ENCODE measurements at places on chromosomes 6 and 20.

GRCh38 chr20:23233341-23233740, 117.2 kb upstream of the NXT1 start:
- no peak for DNase-seq

DNA sequence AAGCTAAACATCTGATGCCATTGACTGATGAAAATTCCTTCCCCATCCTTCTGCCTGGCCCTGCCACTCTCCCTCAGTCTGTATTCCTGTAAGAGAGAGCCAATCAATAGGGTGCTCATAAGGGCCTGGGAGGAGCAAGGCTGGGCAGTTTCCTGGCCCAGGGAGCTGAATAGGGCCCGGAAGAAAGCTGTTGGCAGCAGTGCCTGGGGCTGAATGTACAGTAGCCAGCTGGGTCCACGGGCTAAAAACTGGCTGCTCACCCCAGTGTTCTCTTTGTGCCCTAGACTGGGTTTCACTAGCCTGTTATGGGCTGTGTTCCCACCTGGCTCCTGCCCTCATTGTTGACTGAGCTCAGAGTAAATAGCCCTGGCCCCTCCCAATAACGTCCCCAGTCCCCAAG, 1.7 kb upstream of the WFDC2 start:
- DNase-seq = no peak

GRCh38 chr6:157804448-157805327, 18.4 kb upstream of the SNX9 start:
- no peak for DNase-seq

DNA sequence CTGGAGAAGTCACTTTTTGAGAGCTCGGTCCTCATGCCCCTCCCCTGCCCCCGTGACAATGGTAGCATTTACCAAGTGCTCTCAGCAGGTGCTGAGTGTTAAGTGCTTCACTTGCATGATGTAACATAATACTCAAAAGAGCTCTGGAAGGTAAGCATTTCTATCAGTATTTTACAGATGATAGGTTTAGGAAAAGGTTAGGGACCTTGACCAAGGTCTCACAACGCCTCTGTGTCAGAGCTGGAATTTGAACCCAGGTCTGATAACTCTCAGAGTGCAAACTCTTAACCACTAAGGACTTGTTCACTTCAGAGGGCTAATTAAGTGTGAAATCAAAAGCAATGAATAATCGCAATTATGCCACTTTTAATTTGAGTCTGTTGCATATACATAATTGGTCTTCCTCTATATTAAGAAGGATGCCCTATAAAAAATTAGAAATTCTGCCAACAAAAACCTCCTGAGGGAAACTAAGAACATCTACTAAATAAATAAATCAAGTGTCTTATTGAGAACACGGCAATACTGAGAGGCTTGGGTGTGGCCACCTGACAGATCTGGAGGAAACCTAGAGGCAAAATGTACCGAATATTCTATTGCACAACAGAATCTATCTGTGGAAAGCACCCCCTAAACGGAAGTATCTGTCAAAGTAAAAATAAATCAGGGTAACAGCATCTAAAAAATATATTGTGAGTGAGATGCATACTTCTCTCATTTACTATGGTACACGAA, 109.8 kb downstream of the BACH2 start:
- DNase-seq = no peak

DNA sequence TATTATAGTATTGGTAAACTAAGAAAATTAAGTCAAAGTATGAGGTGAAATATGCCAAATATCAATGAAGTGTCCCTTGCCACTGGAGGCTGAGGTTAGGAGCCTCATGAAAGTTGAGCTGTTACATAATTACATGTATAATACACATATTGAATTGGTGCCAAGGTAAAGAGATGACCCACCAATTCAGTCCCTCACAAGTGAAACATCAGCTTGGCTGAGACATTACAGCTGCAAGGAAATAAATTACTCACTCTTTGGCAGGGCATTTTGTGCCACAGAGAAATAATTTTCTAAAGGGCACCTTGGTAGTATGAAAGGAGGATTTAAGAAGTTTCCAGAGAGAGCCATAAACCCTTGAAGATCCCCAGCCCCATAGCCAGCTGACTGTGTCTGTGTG, 127.4 kb downstream of the ADGRG6 start:
- no peak for DNase-seq
